Stimulated activated CD4-positive, alpha-beta T cell treated with anti-CD3 and anti-CD28 coated beads, Interleukin-15, amount 100 ng/mL, for 1 hour (primary cell): ENCODE measurements at places on chromosomes 12 and 14.

- no peak for DNase-seq
Measured at GRCh38 chr12:91833780-91834359, 311.8 kb downstream of the BTG1 start.

DNA sequence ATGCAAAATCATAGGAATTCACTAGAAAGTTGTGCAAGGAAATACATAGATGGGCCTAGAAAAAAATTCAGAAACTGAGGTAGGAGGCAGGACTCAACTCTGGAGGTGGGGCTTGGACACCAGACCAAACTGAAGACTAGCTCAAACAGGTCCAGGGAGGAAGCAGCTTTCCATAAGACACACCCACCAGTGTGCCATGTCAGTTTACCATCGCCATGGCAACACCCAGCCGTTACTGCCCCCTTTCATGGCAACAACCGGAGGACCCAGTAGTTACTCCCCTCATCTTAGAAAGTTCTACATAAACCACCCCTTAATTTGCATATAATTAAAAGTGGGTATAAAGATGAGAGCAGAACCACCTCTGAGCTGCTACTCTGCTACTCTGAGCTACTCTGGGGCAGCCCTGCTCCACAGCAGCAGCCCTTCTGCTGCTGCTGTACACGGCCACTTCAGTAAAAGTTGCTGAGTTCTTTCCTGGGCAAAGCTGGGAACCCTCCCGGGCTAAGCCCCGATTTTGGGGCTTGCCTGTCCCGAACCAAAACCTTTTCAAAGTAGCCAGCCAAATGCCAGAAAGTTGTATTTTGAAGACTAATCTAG lies 30.8 kb upstream of the NINJ2 start:
- no peak for DNase-seq

DNA sequence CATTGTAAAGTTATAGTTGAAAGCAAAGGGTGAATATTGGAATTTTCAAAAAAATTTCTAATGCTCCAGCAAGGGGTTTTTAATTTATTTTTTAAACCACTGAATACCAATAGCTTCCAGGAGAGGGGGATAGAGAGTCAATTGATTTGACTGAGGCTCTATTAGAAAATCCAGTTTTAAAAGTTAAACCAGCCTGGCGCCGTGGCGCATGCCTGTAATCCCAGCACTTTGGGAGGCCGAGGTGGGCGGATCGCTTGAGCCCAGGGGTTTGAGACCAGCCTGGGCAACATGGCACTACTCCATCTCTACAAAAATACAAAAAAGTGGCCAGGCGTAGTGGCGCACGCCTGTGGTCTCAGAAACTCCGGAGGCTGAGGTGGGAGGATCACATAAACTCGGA lies 150.1 kb downstream of the SLC38A4 start:
- no peak for DNase-seq

GRCh38 chr14:88272390-88273269 lies 50.4 kb downstream of the KCNK10 start:
- no peak for DNase-seq

- no peak for DNase-seq
Measured at GRCh38 chr12:53004582-53004981, 1.7 kb upstream of the EIF4B start.

DNA sequence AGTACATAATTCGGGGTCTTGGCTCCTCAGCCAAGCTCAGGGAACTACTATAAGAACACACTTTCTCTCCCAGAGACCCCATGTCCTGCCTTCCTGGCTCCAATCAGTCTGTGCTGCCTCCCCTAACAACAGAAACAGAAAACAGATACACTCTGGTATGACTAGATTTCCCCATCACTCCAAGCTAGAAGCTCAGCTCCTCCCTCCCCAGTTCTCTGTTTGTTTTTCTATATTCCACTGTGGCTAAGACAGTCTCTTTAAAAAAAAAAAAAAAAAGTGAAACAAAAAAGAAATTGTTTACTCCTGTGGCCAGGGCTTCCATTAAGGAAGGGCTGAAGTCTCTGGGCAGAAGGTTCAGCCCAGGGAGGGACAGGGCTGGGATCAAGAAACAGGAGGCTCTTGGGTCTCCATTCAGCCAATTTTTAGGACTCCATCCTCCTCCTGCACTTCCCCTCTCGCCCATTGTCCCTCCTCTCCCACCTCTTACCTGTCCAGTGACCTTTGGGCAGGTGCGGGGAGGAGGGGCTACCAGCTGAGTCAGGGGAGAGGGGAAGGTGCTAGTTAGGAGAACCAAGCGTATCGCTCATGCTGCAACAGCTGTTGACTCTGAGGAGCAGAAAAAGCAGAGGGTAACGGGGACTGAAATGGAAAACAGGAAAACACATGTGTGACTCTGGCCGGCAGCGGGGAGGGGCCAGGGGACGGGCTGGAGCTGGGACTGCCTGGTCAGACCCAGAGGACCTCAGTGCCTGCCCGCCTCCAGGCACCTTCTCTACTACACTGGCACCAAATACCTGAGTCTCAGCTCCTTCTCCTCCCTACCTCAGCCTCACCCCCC lies 4.1 kb upstream of the SLC7A7 start:
- no peak for DNase-seq

DNA sequence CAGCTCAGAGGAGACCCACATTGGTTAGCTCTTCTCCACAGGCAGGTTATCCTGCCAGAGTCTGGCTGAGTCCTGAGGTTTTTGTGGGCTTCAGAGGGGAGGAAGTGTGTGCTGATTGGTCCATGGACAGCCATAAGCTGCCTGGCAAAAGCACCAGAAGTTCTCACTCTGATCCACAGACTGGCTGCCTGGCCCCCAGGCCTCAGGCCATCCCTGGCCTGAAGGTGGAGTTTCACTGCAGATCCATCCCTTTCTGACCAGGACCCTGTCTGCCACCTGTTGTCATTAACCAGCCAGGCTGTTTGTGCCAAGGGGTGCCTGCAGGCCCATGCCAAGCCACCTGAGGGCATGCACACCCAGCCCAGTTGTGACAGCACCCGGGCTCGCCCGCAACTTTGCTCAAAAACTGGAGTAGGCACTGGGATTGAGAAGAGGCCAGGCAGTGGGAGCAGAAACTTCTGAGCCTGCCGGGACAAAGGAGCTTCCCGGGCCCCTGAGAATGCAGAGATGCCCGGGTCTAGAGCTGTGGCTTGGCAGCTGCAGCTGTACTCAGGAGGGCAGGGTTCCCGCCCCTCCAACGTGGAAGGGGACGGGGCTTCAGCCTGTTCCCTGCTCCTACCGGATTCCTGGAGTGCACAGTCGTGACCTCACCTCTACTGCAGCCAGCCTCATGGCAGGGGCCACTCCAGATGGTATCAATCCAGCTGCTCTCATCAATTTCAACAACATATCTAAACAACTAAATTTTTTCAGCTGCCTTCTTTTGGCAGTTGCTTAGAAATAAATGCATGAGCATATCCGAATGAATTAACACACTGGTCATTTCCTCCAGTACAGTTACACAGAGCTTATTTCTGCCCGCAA lies 1277.3 kb downstream of the SLC16A7 start:
- DNase-seq, result no peak

- DNase-seq, result no peak
Measured at GRCh38 chr14:101623685-101624444, 62.6 kb downstream of the DIO3 start.

- DNase-seq, result no peak
Measured at GRCh38 chr14:49549881-49550280, 36.3 kb downstream of the RPS29 start.

DNA sequence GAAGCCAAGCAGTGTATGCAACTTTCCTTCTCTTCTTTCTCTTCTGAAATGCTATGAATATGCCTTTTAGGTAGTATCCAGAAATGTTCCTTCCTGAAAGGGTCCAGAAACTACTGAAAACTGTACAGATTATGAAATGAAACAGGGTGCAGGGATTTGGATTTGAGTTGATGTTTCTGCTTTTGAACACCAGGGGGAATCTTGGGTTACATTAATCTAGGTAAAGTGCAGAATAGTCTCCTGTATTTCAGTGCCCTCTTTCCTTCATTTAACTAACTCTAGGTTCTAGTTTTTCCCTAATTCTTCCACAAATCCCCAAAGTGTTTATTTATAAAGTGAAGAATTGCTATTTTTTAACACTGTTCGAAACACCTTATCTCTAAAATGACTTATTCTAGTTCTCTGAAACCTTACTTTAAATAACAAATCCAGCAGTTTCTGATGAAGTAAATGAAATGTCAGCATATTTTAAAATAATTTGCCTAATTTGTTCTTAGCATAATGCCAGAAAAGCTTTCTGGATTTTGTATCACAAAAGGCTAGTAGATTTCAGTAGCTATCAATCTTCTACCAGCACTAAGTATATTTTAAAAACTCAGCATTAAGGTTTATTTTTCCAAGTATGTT lies 111.9 kb downstream of the LRRK2 start:
- no peak for DNase-seq

GRCh38 chr12:124191024-124191359 lies 103.9 kb upstream of the RFLNA start:
- DNase-seq, result no peak

DNA sequence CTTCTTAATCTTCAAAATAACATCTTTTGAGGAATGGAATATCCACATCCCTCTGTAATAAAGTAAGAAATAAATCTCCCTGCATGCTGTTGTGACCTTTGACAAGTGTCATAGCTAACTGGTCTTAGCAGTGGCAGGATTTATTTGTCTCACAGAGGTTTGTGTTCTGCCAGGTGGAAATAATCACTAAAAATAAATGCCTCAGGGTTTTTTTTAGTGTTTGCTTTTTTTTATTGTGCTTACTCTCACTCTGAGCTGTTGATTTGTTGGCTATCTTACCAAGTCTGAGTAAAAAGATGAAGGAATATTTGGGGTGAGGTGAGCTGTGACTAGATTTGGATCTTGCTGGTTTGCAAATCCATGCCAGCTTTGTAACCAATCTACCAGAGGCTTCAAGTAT lies 285.4 kb downstream of the ALG10B start:
- no peak for DNase-seq

GRCh38 chr12:52945389-52946232 lies 3.3 kb upstream of the KRT18 start:
- no peak for DNase-seq

- no peak for DNase-seq
Measured at GRCh38 chr12:13127444-13127843, 24.0 kb upstream of the GSG1 start.

GRCh38 chr14:53399057-53399456 lies 245.9 kb upstream of the DDHD1 start:
- no peak for DNase-seq

DNA sequence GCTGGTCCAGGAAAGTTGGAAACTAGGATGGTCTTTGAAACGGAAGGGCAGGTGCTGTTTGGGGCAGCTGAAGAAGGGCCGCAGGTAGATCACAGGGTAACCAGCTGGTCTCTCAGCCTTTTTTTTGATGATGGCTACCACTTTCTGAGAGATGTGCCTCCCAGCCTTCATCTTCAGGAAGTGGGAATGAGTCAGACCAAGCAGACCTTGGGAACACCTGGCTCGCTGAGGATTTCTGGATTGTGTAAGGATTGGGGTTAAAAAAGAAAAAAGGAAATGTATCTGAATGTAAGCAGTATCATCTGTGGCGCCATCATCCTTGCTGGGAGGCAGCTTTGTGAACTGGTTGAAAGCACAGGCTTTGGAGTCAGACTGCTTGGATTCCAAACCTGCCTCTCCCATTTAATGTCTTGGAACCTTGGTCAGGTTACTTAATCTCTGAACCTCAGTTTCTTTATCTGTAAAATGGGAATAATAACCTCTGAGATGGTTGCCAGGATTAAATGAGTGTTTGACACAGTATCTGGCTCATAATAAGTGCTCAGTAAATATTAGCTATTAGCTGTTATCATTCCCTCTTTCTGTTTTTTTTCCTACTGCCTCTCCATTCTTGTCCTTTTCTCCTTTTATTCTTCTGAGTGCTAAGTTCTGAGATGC lies 1.7 kb downstream of the PRPF40B start:
- no peak for DNase-seq

DNA sequence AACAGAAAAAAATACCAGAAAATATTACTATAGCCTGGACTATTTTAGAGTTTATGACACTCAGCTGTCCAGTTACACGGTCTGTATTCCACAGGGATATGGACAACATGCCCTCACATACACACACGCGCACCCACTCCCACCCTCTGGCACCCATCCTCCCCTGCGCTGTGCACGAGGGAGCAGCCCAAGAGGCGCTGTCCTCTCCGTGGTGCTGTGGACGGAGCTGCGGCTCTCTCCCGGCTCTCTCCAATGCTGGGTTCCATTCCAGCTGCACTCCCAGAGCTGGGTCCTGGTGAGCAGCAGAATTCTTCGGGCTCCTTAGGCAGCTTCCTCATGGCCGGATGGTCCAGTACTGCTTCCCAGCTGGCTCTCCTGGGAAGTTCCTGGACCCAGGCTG lies 6.0 kb upstream of the NGB start:
- DNase-seq, result no peak

GRCh38 chr14:22699801-22700564 lies 55.8 kb upstream of the OR6J1 start:
- DNase-seq, result no peak

GRCh38 chr12:26198742-26199141 lies 3.4 kb downstream of the SSPN start:
- no peak for DNase-seq

DNA sequence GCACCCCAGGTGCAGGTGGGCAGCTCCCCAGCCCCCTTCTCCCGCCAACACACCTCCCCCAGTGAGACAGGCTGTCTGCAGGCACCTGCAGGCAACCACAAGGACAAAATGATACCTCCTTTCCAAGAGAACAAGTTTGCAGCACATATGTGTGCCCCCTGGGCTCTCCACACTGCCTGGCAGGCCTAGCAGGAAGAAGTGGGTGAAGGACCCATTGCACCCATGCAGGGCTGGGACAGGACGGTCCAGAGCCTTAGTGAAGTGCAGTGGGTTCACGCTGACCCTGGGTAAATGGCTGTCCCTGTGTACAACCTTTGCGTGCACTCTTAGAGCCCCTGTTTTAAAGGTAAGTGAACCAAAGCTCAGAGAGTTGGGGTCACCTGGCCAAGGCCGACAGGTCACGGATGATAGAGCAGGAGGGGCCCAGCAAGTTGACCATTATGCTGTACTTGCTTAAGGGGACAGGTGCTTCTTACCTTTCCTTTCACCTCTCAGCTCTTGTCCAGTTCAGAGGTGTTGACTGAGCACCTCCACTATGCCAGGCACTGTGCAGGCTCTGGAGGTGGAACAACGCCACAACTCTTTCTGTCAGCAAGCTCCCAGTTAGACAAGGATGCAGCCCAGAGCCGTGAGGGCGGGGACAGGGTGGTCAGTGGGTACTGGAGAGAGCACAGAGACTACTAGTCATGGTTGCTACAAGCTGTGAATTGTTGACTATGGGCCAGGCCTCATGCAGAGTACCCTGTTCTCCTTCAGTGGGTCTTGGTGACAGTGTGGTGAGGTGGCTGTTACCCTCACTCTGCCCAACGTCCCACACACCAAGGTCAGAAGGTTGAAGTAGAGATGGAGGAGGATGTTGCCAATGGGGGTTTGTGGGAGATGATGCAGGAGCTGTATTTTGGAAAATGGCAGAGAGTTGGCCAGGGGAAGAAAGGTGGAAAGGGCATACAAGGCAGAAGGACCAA lies 125.9 kb downstream of the PAPOLA start:
- no peak for DNase-seq

- no peak for DNase-seq
Measured at GRCh38 chr14:55873169-55873568, 245.0 kb upstream of the PELI2 start.

GRCh38 chr12:22275843-22276242 lies 58.7 kb downstream of the ST8SIA1 start:
- DNase-seq, result no peak

GRCh38 chr14:50974118-50974517 lies 29.8 kb upstream of the PYGL start:
- no peak for DNase-seq
